ENCODE measurements at places on chromosomes 6 and 20.

DNA sequence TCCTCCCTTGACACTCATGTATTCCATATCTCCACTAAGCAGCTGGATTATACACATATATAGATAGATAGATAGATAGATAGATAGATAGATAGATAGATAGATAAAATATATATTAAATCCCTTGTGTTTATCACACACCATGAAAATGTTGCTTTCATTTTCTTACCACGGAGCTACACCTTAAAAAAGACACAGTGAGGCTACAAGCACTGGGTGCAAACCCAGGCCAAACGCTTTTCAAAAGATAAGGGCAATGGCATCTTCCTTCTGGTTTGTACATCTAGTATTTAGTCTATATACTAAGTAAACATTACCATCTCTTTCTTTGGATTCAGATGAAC lies 377.1 kb downstream of the ESR1 start:
- no peak for DNase-seq

GRCh38 chr20:50844430-50845100 lies 49.7 kb downstream of the BCAS4 start:
- peak; percentile 29 for DNase-seq

- peak; percentile 60 for DNase-seq
Observed at GRCh38 chr6:168884646-168885086, 369.0 kb downstream of the THBS2 start.

DNA sequence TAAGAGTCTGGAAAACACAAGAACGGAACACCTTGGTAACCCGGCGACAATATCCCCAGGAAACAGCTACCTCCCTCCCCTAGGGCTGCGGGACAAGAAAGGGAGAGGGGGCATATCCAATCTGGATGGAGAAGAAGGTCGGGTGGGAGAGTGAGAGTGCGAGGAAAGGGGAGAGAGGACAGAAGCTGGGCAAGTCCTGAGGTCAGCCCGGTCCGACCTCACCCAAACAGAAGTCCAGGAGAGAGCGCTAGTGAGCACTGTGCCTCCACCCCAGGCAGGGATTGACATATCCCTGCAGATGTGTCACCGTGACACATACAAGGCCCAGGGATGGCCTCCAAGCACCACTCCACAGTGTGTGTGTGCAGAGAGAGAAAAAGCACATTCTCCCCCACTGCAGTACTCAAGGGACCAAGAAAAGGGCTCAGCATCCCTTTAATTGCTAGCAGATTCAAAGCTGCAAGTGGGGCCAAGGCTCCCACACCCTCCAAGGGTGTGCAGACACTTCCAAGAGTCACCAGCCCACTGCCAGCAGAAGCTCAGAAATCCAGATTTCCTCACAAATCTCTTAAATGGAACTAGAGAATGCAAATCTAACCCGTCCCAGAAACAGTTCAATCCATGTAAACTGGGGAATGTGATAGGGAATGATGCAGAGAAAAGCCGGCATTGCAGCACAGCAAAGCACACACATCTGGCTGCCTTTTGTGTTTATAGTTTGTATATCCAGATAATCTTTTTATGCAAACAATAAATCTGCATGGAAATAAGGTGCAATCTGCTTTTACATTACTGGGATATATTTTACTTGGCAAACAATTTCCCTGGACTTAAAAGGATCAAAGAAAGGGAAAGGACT lies 3.1 kb downstream of the PXDC1 start:
- DNase-seq: peak; percentile 42

GRCh38 chr6:151093706-151094105 lies 146.1 kb upstream of the AKAP12 start:
- no peak for DNase-seq

GRCh38 chr20:43383026-43383795 lies 74.5 kb upstream of the SRSF6 start:
- no peak for DNase-seq

- DNase-seq: no peak
Observed at GRCh38 chr6:95882371-95882770, 133.4 kb upstream of the FUT9 start.

DNA sequence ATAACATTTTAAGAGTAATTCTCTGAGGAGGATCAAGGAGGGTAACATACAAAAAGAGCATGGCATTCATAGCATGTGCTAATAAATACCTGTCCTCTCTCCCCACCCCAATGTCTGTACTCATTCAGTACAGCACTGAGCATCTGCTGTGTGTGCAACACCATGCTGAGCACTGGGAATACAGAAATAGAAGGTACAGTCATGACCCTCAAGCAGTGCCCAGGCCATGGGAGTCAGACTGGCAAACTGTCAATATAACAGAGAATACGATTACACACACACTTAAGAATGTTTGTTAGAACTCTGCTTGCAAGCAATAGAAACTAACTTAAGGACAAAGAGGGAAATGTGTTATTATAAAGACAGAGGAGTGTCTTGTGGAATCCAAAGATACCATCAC lies 24.7 kb upstream of the ZFAND3 start:
- no peak for DNase-seq

Measured in stimulated activated CD4-positive, alpha-beta T cell treated with anti-CD3 and anti-CD28 coated beads, Interleukin-4, amount 100 ng/mL, for 48 hours (primary cell).